ENCODE measurements at places on chromosomes 5 and 9. TPM values are rescaled to one million over a fixed set of nuclear protein-coding genes. Genes with fewer than 3 reads are reported as not detected.

- no peak for DNase-seq
These were observed 60.4 kb downstream of the DOCK2 start for GRCh38 chr5:169697511-169697890.

- DNase-seq, result no peak
These were observed 122.2 kb downstream of the AUH start for GRCh38 chr9:91239367-91240111.

DNA sequence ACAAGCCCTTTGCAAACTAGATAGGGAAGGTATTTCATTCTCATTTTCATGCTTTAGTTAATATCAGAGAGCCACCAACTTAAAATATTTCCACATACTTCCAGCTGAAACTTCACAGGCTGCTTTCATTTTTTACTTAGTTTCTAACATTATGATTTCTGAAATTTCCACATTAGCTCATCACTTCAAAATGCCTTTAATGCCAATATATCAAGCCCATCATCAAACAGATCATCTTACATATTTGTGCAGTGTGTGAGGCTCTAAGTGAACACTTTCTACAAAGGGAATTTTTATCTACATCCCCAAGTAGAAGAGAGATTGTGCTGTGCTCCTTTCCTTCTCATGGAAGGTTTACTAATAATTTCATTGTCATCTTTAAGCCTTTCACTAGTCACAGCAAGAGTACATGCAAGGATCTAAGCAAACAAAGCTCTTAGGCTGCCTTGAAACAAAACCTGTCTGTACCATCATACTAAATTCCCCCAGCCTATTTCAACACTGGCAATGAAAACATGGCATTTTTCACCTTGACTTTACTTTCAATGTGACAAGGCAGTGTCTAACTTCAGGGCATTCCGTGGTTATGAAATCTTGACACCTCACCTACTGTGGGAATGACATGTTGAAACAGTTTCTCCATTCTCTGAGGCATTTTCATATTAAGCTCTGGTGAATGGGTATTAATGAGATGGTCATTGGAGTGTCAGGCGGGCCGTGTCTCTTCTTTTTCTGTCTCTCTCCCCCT is 45.4 kb downstream of the PPP2R2B start:
- no peak for DNase-seq

DNA sequence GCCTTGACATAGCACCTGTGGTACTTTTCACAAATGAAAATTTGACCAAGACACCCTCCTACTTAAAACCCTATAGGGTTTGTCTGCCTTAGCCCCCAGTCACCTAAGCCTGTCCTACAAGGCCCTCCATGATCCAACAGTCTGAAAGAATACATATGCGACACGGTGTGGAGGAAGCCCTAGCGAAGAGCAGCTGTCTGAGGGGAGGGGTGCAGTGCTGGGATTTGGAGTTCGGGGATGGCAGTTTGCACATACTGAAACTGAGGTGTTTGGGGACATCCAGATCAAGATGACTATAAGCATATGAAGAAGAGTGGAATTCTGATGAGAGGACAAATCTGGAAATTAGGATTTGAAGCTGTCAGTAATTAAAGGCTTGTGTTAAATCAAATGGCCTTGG is 7.2 kb upstream of the MYORG start:
- no peak for DNase-seq

- no peak for DNase-seq
These were observed 153.3 kb downstream of the EFNA5 start for GRCh38 chr5:107517185-107518033.

GRCh38 chr5:22844155-22844554 is 9.0 kb downstream of the CDH12 start:
- no peak for DNase-seq

DNA sequence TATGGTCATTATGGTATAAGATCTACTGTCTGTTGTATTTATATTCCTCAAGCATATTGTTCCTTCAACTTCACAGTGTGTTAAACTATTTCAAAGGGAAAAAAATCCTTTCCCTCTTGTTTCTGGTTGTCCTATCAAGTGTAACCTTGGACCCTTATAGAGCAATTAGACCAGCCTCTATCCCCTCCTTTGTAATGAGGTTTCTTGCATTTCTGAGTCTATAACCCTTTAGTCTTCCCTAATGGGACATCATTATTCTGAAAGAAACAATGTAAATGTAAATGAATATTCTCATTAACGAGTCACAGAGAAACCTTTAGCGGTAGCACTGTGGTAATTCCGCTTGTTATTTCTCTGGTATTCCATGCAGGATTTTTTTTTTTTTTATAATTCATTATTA is 197.3 kb downstream of the CNTLN start:
- DNase-seq, result no peak

DNA sequence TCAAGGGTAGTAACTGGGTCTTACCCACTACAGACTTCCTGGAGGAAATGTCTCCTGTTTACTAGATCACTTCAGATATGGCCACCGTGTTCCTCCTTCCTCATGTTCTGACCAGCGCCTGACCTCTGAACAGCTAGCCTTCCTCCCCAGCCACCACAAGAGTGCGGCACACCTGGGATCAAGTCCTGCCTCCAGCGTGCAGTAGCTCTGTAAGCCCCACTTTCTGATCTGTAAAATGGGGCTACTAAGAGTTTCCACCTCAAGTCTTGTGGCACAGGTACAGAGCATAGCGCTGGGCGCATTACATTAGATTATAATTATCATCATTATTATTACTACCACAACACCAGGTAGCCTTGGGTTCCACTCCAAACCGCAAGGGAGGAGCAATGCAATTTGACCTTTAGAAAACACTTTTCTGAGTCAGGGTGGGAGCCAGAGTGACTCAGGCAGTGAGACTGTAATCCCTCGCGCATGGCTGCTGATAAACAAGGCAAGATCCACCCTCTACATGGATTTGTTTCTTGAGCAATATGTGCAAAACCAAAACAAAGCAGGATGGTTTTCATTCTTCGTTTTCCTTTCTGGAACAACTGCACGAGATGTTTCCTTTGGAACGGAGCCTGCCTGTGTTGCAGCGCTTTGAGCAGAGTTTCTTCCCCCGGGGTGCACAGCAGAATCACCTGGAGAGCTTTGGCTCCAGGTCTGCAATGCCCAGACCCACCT is 65.0 kb upstream of the ANGPTL2 start:
- peak; percentile 95 for DNase-seq

- DNase-seq, result no peak
These were observed 6.0 kb upstream of the RXRA start for GRCh38 chr9:134320126-134320867.

GRCh38 chr5:4233671-4234070 is 638.0 kb downstream of the IRX1 start:
- DNase-seq, result no peak

GRCh38 chr5:121667292-121667691 is 184.4 kb upstream of the FTMT start:
- no peak for DNase-seq

OR1J2 gene
- not detected for total RNA-seq

TPPP gene
- 0.85 TPM for total RNA-seq

INSL4 gene
- not detected for total RNA-seq

LCN6 gene
- total RNA-seq, result not detected

All from H4 (cell line).